ENCODE measurements at places on chromosomes 1 and 21.
A peak's percentile ranks its signal among the peaks of the same experiment; 100 is the strongest.

GRCh38 chr1:29984862-29985605 lies 738.4 kb downstream of the MATN1 start:
- DNase-seq = no peak

DNA sequence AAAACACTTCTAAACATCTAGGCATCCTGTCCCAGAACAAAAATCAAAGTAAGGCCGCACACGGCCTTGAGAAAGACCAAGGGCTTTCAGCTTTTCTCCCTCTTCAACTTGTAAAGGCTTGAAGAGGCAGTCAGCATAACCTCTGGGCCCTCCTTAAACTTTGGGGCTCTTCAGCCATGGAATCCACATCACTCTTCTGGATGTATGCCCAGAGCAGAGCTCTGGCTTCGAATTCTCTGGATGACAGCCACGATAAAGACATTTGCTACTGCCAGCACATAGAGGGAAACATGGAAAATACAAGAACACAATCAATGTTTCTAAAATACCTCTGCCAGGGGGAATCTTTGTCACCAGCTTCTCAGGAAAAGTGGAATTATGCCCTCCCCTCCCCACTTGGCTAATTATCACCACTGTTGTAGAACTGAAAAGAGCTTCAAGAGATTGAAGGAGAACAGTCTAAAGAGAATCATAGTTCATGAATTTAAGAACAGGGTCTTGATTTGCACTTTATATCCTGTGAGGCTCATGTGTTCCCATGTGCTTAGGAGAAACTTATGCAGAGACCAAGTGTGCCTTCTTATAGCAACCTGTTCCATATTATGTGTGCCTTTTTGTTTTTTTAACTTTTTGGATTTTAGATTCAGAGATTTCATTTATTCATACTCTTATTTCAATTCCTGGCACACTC lies 39.0 kb upstream of the DPT start:
- no peak for DNase-seq

DNA sequence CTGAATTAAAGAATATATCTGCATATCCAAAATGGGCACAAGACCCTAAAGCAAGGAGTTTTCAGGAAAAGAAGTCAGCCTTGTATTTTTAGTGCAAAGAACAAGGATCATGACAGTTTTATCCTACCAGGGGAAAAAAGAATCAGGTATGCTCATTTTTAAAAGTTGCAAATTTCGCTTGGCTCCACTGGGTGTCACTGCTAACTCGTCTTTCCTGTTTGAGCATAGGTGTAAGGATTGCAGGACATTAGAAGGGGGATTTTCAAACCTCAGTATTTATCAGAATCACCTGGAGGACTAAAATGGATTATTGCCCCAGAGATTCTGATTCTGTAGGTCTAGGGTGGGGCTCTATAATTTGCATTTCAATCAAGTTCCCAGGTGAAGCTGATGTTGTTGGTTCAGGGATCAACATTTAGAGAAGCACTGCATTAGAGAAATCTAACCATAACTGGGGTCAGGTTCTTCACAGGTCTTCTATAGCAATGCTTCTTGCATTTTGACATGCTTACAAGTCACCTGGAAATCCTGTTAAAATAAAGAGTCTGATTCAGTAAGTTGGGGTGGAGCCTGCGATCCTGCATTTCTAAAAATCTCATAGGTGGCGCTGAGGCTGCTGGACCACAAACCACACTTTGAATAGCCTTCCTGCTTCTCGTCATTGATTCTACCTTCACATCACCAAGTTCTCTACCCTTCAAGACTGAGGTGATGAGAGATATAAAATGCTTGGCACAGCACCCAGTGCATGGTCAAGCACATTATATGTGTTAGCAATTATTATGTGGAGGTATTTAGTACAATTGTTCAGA lies 39.6 kb downstream of the NUF2 start:
- DNase-seq = no peak

DNA sequence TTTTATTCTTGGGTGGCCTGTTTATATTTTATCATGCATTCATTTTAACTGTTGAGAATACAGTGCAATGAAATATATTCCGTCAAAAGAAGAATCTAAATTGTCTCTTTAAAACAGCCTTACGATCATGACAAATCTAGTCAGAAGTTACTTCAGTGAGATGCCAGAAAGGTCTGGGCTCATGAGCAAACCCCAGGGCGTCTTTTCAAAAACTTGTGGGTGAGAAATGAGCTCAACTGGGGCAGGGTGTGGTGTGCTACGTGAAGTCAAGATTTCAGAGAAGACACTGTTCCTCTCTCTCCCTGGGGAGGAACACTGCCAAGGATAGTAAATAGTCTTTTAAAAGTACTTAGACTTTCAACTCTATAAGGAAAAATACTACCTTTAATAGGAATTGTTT lies 13.4 kb upstream of the UAP1 start:
- DNase-seq = peak; percentile 90

DNA sequence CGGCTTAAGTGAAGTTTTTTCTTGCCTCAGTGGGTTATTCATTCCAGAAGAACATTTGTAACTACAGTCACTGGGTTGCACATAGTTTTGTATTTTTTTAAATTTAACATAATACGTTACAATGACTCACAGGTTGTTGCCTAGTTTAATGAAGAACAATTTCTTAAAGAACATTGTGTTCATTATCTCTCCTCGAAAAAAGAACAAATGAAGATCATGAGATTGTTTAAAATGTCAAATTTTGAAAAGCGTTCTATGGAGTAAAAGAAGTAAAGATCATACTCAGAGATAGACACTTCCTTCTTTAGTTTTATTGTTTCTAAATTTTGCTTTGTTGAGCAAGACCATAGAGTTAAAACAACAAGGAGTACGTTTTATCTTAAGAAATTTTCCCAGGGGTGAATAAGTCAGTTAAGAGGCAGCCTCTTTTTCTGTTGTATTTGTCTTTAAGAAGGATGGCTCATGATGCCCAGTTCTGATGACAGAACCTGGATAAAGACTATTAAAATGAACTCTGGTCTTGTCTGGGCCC lies 10.5 kb upstream of the SLAMF1 start:
- DNase-seq = no peak

GRCh38 chr1:64425521-64425920 lies 44.4 kb upstream of the CACHD1 start:
- no peak for DNase-seq

DNA sequence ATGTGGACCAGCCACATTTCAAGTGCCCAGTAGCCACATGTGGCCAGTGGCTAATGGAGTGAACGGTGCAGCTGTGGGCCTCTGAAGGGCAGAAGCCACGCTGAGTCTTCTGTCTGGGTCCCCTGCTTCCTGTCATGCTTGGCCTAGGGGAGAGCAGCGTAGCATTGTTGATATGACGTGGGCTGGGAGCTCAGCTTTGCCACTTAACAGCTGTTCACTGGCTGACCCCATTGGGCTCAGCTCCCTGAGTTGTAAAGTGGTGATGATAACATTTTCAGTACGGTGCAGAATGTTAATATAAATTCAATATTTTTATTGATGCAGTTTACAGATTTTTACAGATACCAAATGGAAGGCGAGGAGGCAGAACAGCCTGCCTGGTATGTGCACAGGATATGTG lies 4.5 kb downstream of the PODN start:
- DNase-seq = peak; percentile 10

GRCh38 chr1:183903101-183903500 lies 98.2 kb downstream of the RGL1 start:
- DNase-seq = no peak

- peak; percentile 38 for DNase-seq
Measured at GRCh38 chr1:12566484-12567287, 51.3 kb downstream of the DHRS3 start.

DNA sequence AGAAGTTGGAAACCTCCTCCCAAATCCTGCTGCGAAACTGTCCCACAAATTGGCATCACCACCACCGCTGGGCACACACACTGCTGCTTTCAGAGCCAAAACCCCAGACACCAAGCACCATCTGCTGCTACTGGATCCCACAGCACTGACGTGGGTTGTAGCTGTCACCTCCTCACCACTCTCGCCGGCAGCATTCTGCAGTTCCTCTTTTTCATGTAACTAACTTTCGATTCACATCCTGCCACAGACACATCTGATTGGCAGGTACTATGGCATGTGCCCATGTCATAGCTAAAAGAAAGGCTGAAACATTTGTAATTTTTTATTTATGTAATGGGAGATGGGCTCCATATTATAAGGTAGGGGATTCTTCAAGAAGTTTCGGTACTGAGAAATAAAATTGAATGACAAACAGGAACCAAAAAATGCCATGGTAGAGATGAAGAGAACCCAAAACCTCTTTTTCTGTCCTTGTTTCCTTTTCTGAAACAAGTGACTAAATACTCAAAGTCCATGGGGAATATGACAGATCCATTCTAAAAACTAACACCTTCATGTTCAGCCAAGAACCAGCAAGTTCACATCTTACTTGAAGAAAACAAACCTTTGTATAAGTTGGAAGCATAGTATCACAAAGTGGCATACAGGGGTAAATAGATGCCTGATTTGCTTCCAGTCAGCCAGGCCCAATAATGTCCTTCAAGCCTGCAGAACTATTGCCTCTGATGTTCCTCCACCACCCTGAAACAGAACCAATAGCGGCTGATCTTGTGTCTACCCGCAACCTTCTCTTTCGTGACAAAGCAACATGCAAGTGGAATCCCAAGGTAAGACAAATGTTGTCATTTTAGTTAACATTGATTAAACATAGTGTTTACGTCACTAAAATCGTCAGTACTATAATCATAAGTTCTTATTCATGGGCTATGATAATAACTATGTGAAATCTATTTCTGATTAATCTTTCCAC lies 26.6 kb upstream of the RGS13 start:
- no peak for DNase-seq

GRCh38 chr1:206843626-206844025 lies 21.8 kb upstream of the IL20 start:
- DNase-seq = no peak

DNA sequence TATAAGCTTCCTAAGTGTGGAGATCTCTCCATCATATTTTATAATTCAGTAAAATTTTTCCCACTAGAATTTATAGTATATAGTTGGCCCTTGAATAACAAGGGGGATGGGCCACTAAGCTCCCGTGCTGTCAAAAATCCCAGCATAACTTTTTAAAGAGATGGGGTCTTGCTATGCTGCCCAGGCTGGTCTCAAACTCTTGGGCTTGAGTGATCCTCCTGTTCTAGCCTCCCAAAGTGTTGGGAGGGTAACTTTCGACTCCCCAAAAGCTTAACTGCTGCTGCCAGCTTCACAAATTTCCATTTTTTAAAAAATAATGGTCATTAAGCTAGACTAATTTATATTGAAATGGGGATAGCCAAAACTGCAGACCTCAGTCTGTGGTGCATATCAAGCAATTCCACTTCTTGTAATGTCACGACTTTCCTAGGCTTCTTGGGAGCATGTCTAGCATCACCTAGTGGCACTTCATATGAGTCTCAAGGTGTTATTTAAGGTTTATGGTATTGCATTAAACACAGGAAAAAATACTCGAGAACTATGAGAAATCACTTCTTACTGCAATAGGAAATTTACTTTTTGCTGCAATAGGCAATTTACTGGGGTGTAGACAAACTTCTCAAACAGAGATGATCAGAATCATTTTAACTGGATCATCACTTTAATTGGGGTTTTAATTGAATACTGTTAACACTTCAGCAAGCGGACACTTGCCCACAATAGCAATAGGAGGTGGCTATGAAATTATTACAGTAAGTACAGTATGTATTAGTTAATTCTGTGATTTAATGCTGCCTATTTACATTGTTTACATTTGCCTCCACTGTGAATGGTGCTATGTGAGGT lies 19.3 kb upstream of the ACTA1 start:
- DNase-seq = peak; percentile 45

DNA sequence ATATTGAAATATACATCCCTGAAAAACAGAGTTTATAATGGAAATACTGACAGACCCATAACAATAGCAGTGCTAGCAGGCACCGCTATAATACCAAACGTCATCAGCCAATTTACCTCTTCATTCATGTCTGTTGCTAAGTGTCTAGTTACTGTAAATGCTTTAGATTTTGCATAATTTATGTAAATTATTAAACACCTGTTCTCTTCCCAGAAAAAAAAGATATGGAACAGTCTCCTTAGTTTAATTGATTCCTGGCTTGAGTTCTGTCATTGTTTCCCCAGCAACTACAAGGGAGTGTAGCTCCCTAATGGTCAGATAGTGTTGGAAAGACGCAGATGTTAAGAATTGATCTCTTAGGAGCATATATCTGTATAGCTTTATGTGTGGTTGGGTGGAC lies 817.9 kb upstream of the ADGRL2 start:
- no peak for DNase-seq

DNA sequence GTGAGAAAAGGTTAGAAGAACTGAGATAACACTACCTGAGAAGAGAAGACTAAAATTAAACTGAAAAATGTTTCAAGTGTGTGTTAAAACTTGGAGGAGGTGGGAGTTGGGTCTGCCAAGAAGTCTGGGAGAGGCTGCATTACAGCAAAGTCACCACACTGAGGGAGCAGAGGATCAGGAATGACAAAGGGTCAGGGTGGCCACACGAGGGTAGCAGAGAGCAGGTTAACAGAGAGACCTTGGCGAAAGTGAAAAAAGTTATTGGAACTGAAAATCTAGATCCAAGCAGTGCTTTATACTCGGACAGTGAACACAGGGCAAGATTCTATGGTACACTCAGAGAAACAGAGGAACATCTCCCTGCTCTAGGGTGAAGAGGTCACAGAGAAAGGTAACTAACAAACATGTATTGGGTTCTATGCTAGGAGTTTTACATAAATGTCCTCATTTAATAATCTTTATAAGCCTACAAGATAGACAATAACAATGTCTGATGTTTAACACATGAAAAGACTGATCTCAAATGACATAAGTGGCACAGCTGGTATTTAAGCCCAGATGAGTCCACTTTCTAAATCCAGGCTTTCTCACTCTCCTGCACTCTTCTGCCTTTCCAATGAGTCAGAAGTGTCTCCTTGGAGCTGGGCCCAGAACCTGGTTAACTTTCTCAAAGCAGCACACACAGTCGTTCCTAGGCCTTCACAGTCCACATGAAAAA lies 10.3 kb upstream of the CADM3 start:
- DNase-seq = peak; percentile 78

DNA sequence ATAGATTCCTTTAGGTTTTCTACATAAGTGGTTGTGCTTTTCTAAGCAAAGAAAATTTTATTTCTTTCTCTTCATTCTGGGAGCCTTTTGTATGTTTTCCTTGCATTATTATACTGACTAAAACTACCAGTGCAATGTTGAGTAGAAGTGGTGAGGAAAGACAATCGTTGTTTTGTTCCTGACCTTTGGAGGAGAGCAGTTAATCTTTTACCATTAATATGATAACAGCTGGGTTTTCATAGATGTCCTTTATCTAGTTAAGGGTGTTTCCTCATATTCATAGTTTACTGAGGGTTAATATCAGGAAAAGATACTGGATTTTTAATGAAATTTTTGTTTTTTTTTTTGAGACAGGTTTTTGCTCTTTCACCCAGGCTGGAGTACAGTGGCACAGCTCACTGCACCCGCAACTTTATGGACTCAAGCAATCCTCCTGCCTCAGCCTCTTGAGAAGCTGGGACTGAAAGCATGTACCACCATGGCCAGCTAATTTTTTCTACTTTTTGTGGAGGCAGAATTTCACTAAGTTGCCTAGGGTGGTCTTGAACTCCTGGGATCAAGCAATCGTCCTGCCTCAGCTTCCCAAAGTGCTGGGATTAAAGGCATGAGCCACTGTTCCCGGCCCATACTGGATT lies 9.0 kb upstream of the KCTD3 start:
- DNase-seq = no peak

Measured in osteoblast (primary cell).